ENCODE measurements at places on chromosomes 16 and 17.

- no peak for DNase-seq
Measured at GRCh38 chr17:49483599-49484509, 11.2 kb upstream of the NGFR start.

DNA sequence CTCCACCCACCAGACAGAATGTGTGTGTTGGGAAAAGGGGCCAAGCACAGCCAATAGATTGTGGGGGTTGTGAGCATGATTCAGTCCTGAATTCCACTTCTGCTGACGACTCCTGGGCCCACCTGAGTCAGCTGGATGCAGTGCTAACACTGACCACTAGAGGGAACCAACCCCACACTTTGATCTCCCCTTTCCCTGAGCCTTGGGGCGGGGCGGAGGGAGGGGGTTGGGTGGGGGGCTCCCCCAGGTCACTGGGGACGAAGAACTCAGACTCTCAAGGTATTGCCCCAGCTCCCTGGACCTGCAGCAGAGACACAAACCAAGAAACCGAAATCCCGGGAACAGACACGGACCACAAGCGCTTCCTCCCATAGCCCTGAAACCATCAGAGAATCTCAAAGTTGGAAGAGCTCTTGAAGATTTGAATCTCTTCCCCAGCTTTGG lies 621 bp upstream of the CSHL1 start:
- peak; percentile 67 for DNase-seq

- DNase-seq: no peak
Measured at GRCh38 chr16:24996301-24996700, 18.9 kb downstream of the ARHGAP17 start.

DNA sequence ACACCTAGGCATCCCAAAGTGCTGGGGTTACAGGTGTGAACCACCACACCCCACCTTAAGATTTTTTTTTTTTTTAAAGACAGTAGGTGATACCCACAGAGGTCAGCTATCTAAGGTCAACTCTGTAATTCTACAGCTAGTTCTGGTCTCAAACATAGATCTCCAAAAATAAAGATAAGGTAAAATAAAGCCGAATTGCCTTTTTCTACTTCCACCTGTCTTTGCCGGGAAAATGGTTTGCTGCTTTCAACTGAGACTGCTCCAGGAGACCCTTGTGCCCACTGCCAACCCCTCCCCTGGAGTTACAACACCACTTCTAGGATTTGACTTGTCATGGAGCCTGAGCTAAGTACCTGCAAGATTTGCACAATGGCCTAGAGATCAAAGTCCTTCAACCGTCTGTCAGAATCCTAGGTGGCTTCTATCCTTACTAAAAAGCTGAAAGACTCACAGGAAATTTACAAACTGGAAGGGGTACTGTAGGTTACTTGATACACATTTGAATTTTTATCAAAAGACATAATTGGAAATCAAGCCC lies 4.7 kb upstream of the CNOT1 start:
- no peak for DNase-seq

GRCh38 chr17:57552114-57552624 lies 192.9 kb downstream of the CCDC182 start:
- peak; percentile 44 for DNase-seq

GRCh38 chr17:75270218-75270965 lies 639 bp downstream of the MIF4GD start:
- peak; percentile 61 for DNase-seq

All from frontal cortex (tissue), 4 donors.